Panc1 (cell line): ENCODE measurements at places on chromosomes 16 and 17. TPM values are rescaled to one million over a fixed set of nuclear protein-coding genes. Genes with fewer than 3 reads are reported as not detected.

- no peak for DNase-seq
These were observed 178.7 kb upstream of the ZFHX3 start for GRCh38 chr16:73226675-73227074.

DNA sequence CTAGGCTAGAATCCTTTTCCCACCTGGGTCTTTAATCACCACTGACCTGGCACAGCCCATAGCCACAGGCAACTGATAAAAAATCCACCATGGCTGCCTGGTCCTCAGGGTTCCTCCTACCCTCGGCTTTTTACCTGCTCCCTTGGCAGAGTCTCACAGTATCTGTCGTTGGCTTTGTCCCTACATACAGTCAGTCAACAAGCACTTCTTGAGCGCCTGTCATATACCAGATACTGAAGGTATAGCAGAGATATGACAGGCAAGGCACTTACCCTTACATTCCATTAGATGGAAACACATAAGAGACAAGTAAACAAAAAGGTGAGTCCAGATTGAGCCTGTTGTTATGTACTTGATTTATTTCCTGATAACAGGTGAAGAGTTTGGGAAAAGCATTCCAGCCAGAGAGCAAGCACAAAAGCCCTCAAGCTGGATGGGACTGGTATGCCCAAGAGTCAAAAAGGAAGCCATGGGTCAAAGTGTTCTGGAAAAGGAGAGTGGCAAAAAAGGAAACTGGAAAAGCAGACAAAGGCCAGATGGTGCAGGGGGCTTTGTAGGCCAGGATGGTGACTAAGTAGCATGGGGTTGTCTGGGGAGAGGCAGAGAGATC is 247.0 kb downstream of the CHD9NB start:
- DNase-seq: no peak

Gene GDPD3
- total RNA-seq: 2.5 TPM

DNA sequence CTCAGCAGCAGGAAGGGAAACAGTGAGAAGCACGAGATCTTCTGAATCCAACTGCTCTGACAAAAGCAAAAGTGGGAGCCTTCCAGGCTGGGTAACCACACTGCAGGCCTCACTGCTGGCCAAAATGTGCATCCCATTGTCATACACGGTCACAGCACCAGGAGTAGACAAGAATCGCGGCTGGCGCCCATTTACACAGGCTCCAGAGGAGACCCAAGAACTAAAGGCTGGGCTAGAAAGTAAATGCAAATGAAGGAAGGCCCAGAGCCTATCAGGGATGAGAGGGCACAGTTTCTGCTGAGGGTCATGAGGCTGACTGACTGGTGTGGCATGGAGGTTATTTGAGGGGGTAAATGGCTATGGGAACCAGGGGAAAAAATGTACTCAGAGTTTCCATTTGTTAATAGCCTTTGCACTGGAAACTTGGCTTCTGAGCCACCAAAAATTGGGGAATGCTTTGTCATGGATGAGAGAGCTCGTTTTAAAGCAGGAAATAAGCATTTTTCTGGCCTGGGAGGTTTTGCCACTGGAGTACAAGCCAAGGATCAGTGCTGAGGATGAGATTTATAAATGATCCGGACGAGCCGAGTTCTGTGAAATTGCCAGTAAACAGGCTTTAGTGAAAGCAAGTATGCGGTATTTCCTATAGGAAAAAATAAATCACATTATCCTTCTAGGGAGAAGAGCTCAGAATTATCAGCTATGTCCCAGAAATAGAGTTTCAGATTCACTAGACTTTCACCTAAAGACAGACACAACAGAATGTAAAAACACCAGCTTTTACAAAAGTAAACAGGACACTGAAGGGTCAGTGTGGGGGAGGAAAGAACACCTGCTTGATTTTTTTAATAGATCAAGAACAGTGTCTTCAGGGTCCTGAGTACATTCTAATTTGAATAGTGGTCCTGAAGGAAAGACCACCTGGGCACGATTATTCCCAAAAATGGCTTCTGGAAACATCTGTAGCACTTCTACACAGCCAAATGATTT is 66.9 kb upstream of the GSG1L start:
- no peak for DNase-seq

Gene ABCA9
- total RNA-seq: 0.05 TPM

Gene RTN4RL1
- 0.80 TPM for total RNA-seq
